Left cardiac atrium (tissue), 4 donors: ENCODE measurements at places on chromosomes 3 and 15. TPM values are rescaled to one million over a fixed set of nuclear protein-coding genes. Genes with fewer than 3 reads are reported as not detected.

FRMD4B gene
- total RNA-seq = 38.1 TPM

GOLGA6D gene
- total RNA-seq = not detected

GALNT15 gene
- 11.1 TPM for total RNA-seq

FES gene
- 29.2 TPM for total RNA-seq

SNAP23 gene
- total RNA-seq = 32.0 TPM

INKA1 gene
- total RNA-seq = 3.8 TPM

HESX1 gene
- total RNA-seq = not detected

ITGA11 gene
- total RNA-seq = 23.8 TPM

FEZF2 gene
- not detected for total RNA-seq

SHF gene
- 8.6 TPM for total RNA-seq

P2RY12 gene
- total RNA-seq = 1.4 TPM

SLC30A4 gene
- total RNA-seq = 5.0 TPM

INAFM2 gene
- total RNA-seq = 76.6 TPM

PLA2G4E gene
- 0.16 TPM for total RNA-seq

MAP6D1 gene
- 2.2 TPM for total RNA-seq

GRCh38 chr3:15631426-15632211 is 30.1 kb downstream of the BTD start:
- DNase-seq = no peak

- DNase-seq = no peak
Measured at GRCh38 chr3:61887206-61887605, 325.8 kb downstream of the PTPRG start.

- no peak for DNase-seq
Measured at GRCh38 chr3:52213901-52214300, 11.5 kb downstream of the TLR9 start.

GRCh38 chr3:49500732-49501609 is 30.9 kb downstream of the DAG1 start:
- peak; percentile 86 for DNase-seq

- DNase-seq = no peak
Measured at GRCh38 chr3:66642484-66642883, 141.7 kb upstream of the LRIG1 start.

- no peak for DNase-seq
Measured at GRCh38 chr3:56858331-56858730, 56.6 kb upstream of the ARHGEF3 start.

- DNase-seq = no peak
Measured at GRCh38 chr3:71397046-71397445, 186.5 kb downstream of the FOXP1 start.

GRCh38 chr3:129627350-129628168 is 21.1 kb upstream of the PLXND1 start:
- peak; percentile 71 for DNase-seq

- no peak for DNase-seq
Measured at GRCh38 chr3:182729903-182730674, 63.2 kb upstream of the ATP11B start.

DNA sequence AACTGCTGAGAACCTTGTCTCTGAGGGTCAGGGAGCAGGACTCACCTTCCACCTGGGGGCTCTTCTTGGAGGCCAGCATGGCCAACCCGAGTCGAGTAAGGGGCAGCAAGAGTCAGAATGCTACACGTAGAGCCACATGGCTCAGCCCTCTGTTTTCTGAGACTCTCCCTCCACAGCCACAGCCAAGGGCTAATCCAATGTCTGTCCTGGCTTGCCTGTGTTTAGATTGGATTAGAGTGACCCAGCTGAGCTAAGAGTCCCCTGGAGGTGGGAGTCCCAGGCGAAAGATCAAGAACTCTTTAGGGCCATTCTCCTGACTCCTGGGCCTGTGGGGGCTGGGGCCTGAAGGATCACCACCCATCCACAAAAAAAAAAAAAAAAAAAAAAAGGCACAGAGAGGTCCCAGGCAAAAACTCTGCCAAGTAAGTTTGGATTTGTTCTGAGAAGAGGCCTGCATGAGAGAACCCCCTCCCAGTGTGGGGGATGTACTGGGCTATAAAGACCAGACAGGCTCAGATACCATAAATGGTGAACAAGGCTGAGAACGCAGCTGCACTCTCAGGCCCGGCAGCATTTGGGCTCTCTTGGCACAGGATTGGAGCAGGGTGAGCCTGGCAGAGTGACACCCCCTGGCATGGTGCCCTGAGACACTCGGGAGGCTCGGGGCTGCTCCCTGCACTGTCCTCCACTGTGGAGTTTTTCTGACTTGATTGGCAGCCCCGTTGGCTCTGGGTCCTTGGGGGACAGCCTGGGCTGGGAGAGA is 88.0 kb upstream of the OSBPL11 start:
- DNase-seq = peak; percentile 56

DNA sequence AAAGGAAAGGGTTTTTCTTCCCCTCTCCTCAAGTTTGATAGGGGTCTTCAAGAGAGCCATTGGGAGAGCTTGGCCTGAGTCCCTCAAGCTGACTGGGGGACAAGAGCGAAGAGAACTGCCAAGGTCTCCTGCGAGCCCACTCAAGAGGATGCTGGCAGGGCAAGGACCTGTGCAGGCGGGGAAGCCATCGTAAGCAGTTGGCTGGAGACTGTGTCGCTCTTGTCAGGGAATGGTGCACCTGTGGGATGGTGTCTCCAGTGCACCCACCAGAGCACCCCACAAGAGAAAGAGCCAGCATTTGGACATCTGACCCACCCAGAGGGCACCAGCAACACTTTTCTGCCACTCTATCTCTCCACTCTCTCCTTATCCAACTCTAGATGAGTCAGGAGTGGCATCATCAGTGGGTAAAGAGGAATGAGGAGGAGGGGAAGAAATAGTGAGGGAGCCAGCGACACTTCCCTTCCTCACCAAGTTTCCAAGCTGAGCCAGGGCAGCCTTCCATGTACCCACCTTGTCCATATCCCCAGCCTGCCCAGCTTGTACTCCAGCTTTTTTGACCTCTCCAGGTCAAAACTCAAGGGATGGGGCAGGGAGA is 13.6 kb upstream of the XIRP1 start:
- no peak for DNase-seq

DNA sequence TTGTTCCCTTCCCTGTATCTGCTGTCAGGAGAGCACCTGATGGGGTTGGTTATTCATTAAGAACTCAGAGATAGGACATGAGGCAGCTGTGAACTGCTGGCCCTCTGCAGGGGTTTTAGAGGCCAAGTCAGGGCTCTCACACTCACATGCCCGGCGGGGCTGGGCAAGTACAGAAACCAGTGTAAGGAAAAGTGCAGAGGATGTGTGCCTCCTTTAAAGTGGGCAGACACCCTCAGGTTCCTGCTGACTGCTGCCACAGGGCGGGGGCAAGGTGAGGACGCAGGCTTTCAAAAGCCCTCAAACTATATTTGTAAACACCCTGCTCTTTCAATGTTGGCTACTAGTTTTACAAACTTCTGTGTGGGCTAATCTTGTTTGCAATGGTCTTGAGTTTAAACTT is 22.4 kb downstream of the CXCR6 start:
- no peak for DNase-seq

DNA sequence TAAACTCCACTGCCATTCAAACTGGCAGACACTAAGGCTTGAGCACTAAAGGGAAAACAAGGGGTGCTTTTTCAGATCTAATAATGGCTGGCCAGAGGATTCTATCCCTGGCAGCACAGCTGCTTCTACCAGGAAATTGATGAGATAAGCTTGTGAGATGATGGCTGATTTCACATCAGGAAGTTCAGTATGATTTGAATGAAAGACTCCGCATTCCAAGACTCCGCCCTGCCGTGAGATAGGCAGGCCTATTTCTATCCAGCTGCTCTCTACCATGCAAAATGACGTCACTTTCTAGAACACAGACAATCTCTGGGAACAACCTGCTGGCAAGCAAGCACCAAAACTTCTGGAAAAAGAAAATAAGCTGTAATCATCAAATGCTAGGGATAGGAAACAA is 171.8 kb downstream of the WDR76 start:
- peak; percentile 77 for DNase-seq

GRCh38 chr3:47961815-47962606 is 54.2 kb downstream of the MAP4 start:
- DNase-seq = no peak

DNA sequence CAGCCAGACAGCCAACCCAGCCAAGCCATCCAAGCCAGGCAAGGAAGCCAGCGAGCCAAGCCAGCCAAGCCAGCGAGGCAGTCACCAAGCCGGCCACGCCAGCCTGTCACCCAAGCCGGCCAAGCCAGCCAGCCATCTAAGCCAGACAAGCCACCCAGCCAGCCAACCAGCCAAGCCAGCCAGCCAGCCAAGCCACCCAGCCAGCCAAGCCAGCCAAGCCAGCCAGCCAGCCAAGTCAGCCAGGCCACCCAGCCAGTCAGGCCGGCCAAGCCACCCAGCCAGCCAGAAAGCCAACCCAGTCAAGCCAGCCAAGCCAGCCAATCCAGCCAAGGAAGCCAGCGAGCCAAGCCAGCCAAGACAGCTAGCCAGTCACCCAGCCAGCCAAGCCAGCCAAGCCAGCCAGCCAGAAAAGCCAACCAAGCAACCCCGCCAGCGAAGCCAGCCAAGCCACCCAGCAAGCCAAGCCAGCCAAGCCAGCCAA is 201.2 kb downstream of the GOLGA6L6 start:
- DNase-seq = peak; percentile 82

DNA sequence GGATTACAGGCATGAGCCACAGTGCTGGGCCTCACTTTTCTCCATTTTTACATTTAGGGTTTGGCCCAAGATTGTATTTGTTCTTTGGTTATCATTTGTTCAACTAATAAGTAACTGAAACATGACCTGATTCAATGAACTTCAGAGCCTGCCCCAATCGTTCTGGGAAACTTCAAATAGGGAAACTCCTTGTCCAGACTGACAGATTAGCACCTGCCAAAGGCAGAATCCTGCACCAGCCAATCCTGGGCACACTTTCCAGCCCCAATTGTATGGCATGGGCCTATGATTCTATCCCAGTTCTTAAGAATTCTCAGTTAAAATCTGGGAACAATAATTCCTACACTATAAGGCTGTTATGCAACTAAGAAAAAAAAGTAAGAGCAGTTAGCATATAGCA is 18.3 kb upstream of the RAB43 start:
- DNase-seq = no peak

- no peak for DNase-seq
Measured at GRCh38 chr3:187995043-187995400, 158.9 kb upstream of the LPP start.

GRCh38 chr15:49278751-49279150 is 108.7 kb downstream of the GALK2 start:
- DNase-seq = no peak

GRCh38 chr15:42363942-42364341 is 4.6 kb downstream of the CAPN3 start:
- no peak for DNase-seq
